ENCODE measurements at places on chromosomes 2 and 18.

- no peak for DNase-seq
Observed at GRCh38 chr2:237615631-237616249, 11.6 kb upstream of the LRRFIP1 start.

- no peak for DNase-seq
Observed at GRCh38 chr2:19687017-19687659, 214.6 kb downstream of the TTC32 start.

GRCh38 chr2:46985512-46985911 lies 69.9 kb upstream of the MCFD2 start:
- DNase-seq, result no peak

DNA sequence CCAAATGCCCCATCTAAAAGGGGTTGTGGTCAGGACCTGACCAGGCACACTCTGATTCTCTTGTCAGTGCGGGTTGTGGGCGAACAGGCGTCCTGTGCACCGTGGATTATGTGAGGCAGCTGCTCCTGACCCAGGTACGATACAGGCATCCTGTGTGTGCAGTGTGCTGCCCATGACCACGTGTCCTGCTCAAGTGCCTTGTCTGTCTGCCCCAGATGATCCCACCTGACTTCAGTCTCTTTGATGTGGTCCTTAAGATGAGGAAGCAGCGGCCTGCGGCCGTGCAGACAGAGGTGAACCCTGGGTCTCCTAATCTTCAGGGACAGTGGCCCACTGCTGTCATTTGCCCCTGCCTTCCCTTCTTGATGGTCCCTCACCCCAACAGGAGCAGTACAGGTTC lies 14.6 kb downstream of the PTPN18 start:
- no peak for DNase-seq

DNA sequence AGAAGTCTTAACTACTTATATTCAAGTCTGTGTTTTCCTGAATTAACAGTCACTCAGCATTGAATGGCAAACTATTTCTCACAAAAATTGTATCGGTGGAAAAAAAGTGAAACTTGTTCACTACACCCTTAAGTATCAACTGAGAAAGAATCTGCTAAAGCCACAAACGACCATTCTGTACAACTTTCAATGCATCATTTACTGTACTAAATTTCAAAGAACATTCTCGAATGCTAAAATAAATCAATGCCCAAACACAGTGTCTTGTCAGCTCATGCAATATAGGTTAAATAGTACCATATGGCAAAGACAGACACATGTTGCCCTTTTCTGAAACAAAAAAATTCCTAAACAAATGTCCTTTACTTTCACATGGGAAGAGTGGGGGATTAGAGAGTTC lies 9.0 kb downstream of the ZNF516 start:
- DNase-seq, result no peak

- DNase-seq, result no peak
Observed at GRCh38 chr2:202237787-202238233, 587 bp downstream of the SUMO1 start.

- DNase-seq, result no peak
Observed at GRCh38 chr18:77004555-77005380, 127.8 kb downstream of the MBP start.

- DNase-seq, result peak; percentile 24
Observed at GRCh38 chr2:147756069-147756468, 88.8 kb upstream of the ACVR2A start.
